NCI-H1930 (cell line): ENCODE measurements at places on chromosomes 3 and 15.

DNA sequence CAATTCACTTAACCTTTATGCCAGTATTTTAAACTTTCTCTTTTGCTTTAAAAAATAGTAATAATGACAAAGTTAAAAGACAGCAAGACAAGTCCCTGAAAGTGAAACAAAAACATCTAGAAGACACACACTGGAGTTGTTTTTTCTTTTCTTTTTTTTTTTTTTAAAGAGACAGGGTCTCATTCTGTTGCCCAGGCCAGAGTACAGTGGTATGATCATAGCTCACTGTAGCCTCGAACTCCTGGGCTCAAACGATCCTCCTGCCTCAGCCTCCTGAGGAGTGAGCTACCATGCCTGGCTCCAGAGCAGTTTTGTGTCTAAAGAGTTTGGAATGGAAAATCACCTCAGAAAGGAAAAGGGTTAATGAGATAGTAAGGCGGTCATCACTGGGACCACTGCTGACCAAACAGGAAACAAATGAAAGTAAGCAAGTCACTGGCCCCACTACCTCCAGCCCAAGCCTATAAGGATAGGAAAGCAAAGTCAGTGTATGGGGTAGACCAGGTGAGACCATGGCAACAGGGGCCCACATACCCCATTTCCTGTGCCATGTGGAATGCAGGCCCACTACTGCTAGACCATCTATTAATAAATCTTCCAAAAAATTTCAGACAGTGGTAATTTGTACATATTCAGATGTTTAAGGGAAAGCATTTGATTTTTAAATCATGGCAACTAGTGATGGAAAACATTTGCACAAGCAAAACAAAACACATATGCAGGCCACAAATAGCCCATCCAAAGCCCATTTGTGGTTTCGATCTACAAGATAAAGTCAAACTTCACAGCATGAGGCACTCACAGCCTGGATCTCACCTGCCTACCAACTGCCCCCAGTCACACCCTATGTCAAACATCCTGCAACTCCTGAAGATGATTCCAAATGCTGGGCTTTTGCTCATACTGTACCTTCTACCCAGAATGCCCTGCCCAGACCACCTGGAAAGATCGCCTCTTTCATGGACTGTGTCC, 62.6 kb downstream of the OSBPL10 start:
- DNase-seq, result no peak

DNA sequence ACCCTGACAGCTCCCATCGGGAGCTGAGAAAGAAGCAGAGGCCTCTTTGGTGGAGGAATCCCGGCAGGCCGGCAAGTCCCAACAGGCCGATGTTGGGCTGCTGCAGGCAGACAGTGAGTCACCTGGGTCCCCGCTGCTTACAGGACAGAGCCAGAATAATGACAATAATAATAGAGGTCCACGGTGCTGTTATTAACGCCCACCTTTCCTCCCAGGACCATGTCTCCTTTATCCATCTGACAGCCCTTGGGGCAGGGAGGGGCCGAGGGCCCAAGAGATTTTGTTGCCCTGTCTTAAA, 29.3 kb upstream of the MAGEF1 start:
- DNase-seq, result no peak

DNA sequence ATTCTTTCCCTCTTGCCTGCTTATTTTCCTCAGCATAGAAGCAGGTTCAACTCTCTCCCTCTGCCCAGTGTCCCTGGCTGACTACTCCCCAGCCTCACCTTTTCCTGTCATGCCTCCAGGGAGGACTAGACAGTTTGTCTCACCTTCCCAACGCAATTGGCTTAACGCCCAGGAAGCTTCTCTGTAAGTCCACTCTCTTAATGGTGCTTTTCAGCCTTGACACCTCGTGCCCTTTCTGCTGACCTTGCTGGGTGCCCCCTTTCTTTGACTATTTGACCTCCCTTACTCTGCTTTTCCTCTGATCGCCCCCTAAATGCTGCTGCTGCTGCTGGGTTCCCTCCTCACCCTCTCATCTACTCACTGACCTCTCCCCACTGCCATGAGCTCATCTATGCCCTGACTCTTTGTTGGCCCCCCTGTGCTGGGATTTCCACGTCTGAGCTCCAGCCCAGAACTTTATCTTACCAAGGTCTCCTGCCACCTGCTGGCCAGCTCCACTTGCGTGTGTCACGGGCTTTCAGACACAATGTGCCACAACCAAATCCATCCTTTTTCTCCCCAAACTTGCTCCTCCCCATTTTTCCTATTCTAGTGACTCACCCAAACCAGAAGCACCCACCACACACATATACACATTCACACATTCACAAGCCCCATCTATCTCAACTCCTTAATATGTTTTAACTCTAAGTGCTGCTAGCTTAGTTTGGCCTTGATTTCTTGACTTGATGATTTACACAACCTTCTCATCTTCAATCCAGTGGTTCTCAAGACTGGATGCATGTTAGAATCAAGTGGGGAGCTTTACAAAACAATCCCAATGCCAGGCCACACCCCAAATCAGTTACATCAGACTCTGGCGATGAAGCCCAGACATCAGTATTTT, 16.6 kb downstream of the EPB42 start:
- DNase-seq, result no peak

- DNase-seq, result no peak
These were observed 20.8 kb upstream of the RNF111 start for GRCh38 chr15:58966698-58967097.

GRCh38 chr3:119258915-119259314, 18.2 kb upstream of the B4GALT4 start:
- no peak for DNase-seq

- DNase-seq, result no peak
These were observed 2.0 kb downstream of the NR1I2 start for GRCh38 chr3:119783883-119784282.

GRCh38 chr3:167666563-167666962, 12.8 kb upstream of the WDR49 start:
- DNase-seq, result no peak

DNA sequence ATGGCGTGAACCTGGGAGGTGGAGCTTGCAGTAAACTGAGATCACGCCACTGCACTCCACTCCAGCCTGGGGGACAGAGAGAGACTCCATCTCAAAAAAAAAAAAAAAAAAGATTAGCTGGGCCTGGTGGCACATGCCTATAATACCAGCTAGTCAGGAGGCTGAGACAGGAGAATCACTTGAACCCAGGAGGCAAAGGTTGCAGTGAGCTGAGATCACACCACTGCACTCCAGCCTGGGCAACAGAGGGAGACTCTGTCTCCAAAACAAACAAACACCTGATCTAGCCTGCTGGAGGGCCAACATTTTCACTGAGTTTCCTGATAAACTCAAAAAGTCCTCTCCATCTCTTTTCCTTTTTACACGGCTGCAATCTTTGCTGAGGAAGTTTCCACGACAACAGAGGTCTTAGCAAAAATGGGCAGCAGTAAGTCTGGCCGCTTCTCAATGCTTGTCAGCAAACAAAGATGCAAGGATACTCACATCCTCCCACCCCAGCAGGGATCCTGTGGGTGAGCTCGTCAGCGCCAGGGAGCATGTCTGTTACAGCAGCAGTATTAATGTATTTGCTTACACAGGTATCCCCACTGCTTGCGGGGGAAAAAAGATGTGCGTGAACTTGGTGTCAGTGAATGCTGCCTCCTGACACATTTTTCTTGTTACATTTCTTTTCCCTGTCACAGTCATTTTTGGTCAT, 21.0 kb upstream of the CCDC174 start:
- no peak for DNase-seq

DNA sequence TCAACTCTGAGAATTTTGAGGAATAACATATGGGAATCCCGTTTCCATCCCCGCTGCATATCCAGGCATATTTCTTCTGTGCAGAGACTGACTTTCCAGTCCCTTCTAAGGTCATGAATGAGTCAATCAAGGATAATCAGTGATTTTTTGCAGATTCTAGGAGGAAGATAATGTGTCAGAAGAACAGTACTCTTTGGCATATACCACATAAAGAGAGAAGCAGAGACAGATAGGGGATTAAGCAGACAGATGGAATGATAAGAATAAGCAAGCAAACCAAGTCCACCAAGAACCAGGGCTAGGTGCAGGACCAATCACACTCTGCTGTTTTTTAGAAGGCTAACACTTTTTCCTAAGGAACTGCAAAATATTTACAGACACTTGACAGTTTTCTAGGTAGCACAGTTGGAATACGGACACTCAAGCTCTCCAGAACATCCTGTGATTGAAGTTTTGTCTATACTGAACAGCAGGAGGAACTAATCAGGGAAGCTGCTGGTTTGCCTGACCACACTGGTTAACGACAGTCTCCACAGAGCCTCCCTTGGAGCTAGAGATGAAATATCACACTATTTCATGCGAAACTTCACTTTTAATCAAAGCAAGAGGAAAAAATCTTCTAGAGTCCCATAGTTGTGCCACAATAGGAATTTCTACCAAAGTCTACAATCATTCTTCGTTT, 450.0 kb upstream of the KCNMB2 start:
- DNase-seq, result no peak
